Activated T-helper 2 cell treated with anti-CD3 and anti-CD28 coated beads, Interferon-gamma antibody, Interleukin-2, Interleukin-4, amounts not matched to agents 10 μg/mL and 5 μg/mL and 100 μg/mL, durations not matched to agents 14 hours and 24 hours and 36 hours (primary cell): ENCODE measurements at places on chromosomes 1 and 21.

- DNase-seq: no peak
Observed at GRCh38 chr1:21663248-21663950, 5.8 kb downstream of the RAP1GAP start.

GRCh38 chr1:98897479-98897878 lies 107.2 kb downstream of the PLPPR5 start:
- no peak for DNase-seq

DNA sequence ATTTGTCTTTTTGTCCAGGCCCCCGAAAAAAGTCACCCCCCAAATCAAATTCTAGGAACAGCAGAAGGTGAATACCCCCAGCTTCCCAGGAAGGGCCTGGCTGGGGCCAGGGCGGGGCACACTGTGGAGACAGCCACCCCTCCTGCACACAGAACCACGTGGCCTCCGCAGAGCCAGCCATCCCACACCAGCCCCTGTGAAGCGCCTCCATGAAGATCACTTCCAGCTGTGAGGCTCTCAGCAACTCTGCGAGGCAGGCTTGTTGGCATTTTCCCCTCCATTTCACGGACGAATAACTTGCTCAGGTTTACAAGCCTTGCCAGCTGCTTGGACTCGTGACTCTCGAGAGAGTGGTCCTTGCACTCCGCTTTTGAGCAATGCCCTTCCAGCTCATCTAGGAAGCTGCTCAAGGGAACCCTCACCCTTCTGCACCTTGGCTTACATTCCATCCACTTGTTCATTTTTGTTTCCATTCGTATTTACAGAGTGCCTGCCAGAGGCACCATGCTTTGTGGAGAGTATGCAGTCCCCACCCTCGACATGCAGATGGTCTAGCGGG lies 48.2 kb downstream of the SYT6 start:
- no peak for DNase-seq

DNA sequence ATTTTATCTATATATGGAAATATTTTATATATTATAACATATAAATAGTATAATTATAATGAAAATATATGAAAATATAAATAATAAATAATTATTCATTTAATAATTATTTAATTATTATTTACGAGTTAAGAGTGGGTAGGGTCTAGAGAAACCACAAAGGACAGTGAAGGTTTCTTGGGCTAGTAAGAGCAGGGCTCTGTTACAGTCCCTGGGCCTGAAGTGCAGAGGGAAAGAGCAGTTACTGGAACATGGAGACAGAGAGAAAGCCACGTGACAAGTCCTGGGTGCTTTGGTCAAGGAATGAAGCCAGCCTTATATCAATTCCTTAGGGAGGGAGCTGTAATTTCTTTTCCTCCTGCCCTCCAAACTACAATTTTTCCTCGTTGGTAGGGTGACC lies 117.2 kb upstream of the OLIG2 start:
- no peak for DNase-seq

DNA sequence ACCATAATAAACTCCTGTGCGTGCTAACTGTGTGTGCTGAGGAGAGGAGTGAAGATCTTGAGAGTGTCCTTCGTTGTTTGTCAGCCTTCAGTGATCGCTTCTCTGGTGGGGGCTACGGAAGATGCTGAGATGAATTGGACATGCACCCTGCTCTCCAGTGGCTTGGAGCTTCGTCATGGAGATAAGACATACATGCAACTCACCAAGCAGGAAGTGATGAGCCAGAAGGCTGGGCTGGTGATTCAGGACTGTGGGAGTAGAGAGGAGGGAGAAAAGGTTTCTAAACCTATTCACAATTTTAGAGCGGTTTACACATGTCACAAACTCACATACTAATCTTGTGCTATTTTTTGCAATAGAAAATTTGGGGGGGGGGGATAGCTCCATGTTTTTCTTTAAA lies 128.9 kb upstream of the ADAR start:
- DNase-seq: no peak

- DNase-seq: no peak
Observed at GRCh38 chr1:177871613-177872307, 98.1 kb downstream of the SEC16B start.

GRCh38 chr21:39004634-39005501 lies 178.4 kb downstream of the PSMG1 start:
- DNase-seq: no peak

- DNase-seq: no peak
Observed at GRCh38 chr1:211478376-211478775, 13.6 kb downstream of the RD3 start.

- no peak for DNase-seq
Observed at GRCh38 chr1:11839727-11840705, 7.6 kb downstream of the NPPA start.
